Keratinocyte (primary cell): ENCODE measurements at places on chromosomes 3 and 15. TPM values are rescaled to one million over a fixed set of nuclear protein-coding genes. Genes with fewer than 3 reads are reported as not detected.

DNA sequence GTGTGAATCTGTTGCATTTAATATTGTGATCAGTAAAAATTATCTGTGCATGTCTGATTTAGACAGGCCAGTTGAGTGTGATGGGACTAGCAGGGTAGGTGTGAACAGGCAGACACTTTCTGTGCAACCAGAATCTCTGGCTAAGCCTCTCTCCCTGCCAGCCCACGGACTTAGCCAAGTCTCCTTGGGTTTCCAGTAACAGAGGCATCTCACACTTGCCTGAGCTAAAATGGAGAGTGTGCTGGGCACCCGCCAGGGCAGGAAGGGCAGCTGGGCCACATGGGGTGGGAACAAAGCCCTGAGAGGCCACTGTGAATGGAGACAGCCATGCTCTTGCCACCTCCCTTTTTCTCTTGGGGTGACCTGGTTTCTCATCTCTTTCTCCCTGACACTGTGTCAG, 12.5 kb upstream of the RPS27L start:
- no peak for DNase-seq

DNA sequence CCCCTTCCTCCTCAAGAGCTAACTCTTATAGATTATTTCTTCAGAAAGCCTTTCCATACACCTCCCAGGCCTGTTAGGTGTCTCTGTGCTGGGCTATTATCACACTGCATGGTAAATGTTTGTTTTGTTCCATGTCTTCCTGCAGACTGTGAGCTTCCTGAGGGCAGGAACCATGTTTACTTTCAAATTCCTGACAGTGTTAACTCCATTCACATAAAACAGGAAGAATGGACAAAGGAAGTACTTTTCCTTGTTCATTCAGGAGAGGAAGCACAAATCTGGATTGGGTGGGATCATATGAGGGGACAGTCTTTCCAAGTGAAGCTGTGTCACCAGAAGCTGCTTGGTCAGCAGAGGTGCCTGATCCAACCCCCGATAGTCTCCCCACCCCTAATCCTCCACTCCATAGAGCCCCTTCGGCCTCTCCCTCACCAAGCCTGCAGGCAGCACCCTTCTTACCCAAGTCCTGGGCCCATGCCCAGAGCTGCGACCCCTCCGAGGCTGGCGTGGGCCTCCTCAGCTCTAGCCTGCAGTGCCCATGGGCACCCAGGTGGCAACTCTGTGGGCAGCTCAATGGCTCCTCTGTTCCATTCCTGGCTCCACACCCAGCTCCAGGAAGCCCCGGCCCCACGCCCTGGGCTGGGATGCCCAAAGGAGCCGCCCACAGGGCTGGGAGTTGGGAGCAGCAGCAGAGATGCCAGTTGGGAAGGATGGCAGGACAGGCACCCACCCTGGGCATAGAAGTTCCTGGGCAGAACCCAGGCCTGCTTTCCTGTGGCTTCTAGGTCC, 6.9 kb downstream of the SHF start:
- DNase-seq = no peak

DNA sequence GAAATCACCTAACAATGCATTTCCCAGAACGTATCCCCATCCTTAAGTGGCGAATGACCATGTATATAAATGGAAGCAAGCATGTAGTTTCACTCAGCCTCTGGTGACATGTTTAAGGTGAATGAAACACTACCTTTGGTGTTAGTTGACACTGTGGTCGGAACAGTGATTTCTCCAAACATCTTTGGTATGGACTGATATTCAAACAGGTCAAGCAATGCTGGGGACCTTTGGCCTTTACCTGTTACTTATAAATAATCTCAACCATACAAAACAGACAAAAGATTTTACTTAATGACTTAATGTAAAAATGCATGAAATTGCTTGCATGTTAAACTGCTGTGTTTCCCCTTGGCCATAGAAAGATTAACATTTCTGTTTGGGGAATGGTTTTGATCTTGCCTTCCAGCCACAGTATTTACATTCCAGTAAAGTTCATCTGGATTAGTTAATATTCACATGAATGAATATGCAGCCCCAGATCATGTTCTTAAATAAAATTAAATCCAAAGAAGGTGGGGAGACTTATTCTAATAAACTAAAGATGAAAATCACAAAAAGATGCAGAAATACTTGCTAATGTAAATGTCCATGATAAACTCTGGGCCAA, 74.4 kb upstream of the HES1 start:
- DNase-seq = no peak

Gene ISL2
- polyA plus RNA-seq = not detected in 3 replicates

Gene NDUFB4
- polyA plus RNA-seq = 130 to 215 TPM (median 143 TPM) in 3 replicates

GRCh38 chr3:149551500-149551899, 77.0 kb downstream of the TM4SF4 start:
- no peak for DNase-seq
